ENCODE measurements at places on chromosomes 5 and 9.

GRCh38 chr5:13250464-13251291 is 693.8 kb downstream of the DNAH5 start:
- no peak for DNase-seq

- no peak for DNase-seq
Observed at GRCh38 chr5:151005950-151006576, 14.3 kb upstream of the GPX3 start.

GRCh38 chr5:89758146-89758545 is 651.4 kb downstream of the CETN3 start:
- no peak for DNase-seq

- DNase-seq = no peak
Observed at GRCh38 chr9:18888290-18888689, 144.7 kb downstream of the SAXO1 start.

DNA sequence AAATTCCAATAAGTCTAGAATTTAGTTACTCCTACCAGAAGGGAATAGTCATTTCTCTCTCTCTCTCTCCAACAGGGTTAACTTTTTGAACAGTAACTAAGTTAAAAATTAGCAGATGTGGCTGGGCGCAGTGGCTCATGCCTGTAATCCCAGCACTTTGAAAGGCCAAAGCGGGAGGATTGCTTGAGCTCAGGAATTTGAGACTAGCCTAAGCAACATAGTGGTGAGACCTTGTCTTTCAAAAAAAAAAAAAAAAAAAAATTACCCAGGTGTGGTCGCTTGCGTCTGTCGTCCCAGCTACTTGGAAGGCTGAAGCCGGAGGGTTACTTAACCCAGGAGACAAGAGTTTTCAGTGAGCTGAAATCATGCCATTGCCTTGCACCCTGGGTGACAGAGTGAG is 639.7 kb downstream of the PTPRD start:
- DNase-seq = no peak

DNA sequence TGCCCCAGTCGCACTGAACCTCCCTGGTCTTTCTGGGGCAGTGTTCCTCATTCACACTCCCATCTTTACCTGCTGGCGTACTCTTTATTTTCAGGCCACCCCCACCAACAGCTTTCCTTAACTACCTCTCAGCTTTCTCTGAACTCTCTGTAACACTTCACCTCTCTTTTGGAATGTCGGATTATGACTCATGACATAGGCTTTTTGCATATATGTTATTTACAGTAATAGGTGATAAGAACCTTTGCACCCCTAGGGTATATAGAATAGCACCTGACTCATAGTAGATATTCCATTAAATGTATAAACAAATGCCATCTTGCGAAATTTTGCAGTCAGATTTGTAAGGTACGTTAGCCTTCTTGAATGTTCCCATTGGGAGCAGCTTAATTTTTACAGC is 52.9 kb upstream of the MIER3 start:
- no peak for DNase-seq

- DNase-seq = no peak
Observed at GRCh38 chr9:132857616-132858342, 20.3 kb downstream of the AK8 start.

All from T-helper 22 cell (primary cell).